ENCODE measurements at places on chromosomes 2 and 18.

- no peak for DNase-seq
Measured at GRCh38 chr2:224086226-224086914, 47.3 kb upstream of the SERPINE2 start.

DNA sequence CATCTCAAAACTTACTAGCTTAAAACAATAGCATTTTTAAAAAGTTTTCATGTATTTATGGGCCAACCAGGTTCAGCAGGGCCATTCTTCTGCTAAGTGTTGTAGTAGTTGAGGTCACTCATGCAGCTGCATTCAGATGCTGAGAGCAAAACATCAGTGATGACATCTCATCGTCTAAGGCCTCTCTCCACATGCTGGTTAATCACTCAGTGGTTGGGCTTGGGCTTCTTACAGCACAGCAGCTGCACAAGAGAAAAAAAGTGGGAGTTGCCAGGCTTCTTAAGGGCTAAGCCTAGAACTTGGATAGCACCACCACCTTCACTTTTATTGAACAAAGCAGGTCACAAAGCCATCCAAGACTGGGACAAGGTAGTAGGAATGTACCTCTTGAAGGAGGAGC is 190.3 kb downstream of the IRS1 start:
- DNase-seq = no peak

DNA sequence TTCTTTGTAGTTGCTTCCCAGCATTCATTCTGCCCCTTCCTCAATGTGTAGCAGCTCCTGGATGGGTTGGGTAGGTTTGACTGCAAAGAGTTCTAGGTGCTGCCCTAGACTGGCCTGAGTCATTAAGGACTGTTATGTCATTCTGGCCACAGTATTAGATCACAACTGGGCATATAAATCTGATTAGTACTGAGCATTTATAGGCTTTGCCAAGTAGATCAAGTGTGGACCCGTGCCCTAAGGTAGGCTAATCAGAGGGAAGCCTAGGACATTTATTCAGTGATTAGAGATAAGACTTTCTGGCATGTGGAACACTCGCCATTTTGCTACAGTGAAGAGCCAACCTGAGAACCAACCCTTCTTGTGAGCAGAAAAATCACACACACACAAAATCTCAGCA is 2.7 kb downstream of the KATNAL2 start:
- no peak for DNase-seq

- no peak for DNase-seq
Measured at GRCh38 chr2:120672526-120673204, 63.0 kb upstream of the GLI2 start.

DNA sequence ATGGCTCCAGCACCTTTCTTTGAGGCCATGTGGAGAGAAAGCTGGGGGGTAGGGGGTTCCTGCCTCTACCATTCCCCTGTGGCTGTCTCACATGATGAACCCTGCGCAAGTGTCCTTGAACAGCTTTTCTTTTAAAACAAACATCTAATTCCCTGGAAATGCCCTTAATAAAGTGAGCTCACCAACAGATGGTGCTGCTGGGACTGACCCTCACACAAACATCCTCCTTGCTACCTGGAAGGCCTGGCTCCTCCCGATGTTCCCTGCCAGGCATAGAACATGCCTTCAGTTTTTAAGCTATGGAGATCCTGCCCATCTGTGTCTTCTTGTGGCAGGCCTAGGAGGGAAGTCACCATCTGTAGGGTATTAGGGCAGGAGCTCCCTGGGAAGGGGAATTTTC is 60.7 kb upstream of the GATA6 start:
- DNase-seq = no peak

DNA sequence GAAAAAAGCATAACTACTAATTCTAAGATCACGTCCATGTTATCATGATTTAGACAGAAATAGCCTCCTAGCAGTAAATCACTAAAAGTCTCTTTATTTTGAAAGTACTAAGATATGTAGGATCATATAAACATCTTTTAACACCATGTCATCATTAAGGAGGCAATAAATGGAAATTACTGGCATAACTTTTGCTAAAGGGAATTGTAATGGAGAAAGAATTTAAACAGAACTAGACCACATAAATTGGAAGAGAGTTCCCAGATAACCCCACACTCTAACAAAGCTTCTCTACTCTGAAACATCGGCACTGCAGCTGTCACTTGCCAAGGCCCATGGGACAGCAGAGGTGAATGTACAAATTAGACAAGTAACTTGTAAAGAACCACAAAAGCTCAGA is 29.5 kb downstream of the STK39 start:
- no peak for DNase-seq

- no peak for DNase-seq
Measured at GRCh38 chr2:116489944-116490343, 1324.5 kb upstream of the DDX18 start.
